ELF-1 (cell line): ENCODE measurements at places on chromosomes 2 and 18.

- DNase-seq: no peak
These were observed 15.5 kb upstream of the SRBD1 start for GRCh38 chr2:45626387-45627221.

DNA sequence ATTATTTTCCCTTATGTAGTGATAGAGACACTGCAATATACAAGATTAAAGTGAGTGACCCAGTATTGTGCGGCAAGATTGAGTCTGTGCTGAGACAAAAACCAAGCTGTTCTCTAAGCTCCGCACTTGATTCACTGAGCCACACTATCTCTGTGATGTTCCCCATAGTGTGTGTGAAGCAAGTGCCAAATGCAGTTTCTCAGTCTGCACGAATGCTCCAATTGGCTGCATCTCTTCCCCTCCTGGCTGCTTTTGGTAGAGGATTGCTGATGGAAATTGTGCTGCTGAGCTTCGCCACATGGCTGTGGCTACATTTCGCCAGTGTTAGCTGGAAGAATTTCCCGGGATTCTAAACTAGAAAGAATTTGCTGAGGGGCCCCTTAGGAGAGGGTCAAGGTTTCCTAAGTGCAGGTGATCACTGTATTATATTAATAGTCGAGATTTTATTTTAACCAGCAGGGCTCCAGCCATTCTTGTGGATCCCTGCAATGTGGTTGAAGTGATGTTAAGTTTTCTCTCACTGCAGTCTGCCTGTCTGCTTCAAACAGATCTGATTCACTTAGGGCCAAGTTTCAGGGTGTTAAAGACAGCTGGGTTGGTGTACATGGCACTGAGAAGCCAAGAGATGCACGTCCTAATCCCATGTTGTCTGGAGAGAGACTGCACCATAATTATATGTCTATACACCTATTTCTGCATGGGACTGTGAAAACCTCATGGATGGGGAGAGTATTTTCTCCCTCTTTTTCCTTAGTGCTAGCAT, 317.2 kb downstream of the DCC start:
- DNase-seq: no peak

GRCh38 chr2:134505446-134505845, 213.4 kb downstream of the TMEM163 start:
- DNase-seq: no peak

GRCh38 chr18:49768051-49768391, 45.3 kb downstream of the ACAA2 start:
- peak; percentile 88 for DNase-seq

DNA sequence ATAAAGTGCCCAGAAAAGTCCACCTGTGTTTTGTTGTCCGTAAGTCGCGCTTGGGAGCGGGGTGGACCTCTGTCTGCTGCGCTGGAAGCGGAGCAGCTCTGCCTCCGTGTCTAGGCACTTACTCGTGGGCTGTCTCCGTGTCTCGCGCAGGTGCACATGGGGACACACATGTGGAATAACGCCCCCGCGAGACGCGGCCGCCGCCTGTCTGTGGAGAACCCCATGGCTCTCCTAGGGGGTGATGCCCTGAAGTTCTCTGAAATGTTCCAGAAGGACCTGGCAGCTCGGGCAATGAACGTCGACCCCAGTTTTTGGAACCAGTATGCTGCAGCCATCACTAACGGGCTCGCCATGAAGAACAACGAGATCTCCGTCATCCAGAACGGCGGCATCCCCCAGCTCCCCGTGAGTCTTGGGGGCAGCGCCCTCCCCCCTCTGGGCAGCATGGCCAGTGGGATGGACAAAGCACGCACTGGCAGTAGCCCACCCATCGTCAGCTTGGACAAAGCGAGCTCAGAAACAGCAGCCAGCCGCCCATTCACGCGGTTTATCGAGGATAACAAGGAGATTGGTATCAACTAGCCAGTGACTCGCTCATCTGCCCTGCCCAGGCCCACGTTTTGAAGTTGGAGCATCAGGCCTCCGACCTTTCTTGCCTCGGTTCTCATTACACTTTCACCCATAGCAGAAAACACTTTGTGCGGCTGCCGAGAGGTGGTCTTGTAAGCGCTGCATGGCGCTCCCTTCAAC, 17.3 kb downstream of the SALL3 start:
- no peak for DNase-seq

DNA sequence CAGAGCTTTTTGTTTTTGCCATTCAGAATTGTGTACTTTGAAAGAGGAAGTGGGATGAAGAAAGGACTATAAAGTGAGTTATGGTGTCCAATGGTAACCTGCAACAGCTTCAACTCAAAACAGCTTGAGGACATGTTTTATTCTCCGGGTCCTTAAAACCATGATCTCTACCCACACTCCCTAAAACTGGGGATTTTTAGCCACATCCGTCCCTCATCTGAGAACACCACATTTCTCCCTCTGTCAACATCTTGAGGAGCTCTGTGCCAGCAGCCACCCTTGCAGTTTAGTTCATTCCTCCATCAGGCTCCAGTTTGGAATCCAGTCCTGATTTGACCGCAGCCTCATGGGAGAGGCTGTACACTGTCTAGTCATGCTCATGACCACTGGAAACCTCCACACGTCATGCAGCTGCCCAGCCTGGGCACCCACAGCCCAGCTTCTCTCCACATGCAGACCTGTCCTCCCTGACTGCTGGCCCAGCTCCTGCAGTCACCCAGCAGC, 62.6 kb downstream of the C18orf63 start:
- no peak for DNase-seq
